ENCODE measurements at places on chromosomes 5 and 9.

- no peak for DNase-seq
Measured at GRCh38 chr9:134030821-134031470, 5.7 kb downstream of the BRD3OS start.

DNA sequence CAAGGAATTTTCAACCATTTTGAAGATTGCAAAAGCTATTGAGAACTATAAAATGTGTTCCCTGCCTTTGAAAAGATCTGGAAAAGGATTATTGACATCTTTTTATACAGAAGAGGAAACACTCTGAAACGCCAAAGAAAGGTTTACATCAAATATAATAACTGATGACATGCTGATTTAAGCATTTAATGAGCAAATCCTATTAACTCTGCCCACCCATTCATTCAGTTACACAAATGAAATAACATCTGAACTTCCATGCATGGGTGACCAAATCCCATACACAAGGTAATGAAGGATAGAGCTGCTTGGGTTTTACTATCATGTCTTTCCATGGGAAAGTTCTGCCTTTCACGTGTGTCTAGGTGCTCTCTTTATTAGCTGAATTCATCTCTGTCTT lies 589.4 kb upstream of the WWC1 start:
- no peak for DNase-seq

GRCh38 chr5:133332439-133333024 lies 279.8 kb downstream of the FSTL4 start:
- DNase-seq: no peak

DNA sequence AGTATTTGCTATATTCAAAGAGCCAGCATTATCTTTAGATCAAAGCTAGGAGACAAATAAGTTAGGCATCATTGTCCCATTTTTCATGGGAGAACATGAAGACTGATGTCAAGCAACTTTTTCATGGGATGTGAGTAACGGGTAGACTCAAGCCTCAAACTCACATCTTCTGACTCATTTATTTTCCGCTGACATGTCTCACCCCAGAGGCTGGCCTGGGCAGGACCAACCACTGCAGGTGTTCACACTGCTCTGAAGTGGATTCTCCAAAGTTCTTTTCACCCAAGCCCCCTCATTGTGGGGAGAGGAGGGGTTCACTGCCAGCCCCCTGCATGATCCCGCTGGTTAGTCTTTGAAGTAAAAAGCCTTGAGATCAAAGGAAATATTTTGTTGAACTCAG lies 34.9 kb upstream of the BASP1 start:
- no peak for DNase-seq

DNA sequence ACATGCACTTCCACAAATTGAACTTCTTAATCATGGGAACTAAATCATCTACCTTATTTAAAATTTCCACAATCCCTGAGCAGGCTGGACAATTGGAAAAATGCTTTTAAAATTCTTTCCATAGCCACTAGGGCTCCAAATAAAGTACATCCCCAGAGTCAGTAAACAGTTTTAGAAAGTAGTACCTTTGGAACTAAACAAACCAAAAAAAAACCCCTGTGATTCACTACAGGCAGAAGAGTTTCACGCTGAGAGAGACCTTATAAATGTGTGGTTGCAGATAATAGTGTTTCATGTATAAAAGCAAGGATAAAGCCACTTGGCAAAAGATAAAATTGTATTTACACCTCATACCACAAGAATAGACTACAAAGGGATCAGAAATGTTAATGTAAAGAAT lies 11.8 kb upstream of the HMGCR start:
- DNase-seq: no peak

- no peak for DNase-seq
Measured at GRCh38 chr9:106859957-106860720, 2.8 kb upstream of the ZNF462 start.

- DNase-seq: no peak
Measured at GRCh38 chr5:176407456-176408251, 8.7 kb downstream of the CLTB start.

DNA sequence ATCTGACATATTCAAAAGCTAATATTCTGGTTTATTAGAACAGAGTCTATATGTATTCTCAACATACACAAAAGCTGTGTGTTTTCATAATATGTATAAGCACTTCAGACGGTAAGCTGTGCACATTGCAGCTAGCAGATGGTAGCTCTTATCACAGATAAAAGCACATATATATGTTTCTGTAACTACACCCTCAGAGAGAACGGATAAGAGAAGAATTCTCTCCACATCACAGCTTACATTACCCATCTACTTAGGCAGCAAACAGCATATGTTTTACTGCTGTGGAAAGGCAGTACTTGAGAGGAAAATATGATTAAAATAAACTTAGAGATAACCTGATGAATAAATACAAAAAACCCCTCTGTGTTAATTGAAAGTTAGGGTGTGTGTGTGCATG lies 450.9 kb upstream of the ZNF608 start:
- no peak for DNase-seq

DNA sequence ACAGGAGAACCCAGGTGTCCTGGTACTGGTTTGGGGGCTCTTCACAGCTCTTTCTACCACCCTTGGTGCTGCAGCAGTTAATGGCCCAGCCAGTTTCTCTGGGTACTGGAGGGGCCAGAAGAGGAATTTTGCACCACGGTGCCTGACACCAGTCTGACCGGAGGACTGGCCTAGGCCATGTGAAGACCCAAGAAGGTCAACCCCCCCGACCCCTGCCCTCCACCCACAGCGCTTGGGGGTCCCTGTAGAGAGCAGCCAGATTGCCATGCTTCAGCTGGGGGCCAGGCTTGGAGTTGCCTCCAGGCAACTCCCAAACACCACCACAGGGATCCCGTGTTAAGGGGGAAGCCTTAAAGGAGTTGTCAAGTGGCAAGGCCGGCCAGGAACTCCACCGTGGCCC lies 6.2 kb downstream of the ARSI start:
- DNase-seq: no peak

DNA sequence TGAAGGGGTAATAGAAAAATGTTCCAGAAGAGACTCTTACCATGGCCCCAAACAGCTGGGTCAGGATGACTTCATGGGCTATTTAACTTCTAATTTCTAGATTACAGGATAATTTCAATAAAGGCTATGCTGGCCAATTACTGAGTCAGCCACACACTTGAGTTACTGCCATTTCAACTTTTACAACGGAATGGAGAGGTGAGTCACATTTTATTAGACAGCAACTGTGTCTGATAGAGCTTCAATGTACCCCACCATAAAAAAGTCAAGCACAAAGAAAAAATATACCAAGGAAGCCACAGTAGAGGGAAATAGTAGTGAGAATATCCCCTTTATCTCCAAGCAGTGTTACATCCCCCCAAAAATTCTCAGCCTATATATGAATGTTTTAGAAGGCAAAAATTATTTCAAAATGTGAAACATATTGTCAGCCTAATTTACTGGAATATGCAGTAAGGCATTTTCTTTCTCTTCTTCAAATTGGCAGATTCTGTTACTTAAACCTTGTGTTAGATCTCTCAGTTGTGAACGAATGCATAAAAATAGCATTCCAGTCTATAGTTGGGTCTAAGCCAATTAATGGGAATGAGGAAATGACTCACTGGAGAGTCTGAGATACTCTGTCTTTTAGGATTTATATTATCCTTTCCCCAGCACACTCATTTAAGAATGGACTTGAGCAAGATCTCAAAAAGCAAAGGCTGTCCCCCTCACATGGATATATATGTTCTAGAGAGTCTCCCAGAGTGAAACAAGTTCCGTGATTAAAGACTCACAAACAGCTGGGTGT lies 47.1 kb upstream of the RAI14 start:
- no peak for DNase-seq

DNA sequence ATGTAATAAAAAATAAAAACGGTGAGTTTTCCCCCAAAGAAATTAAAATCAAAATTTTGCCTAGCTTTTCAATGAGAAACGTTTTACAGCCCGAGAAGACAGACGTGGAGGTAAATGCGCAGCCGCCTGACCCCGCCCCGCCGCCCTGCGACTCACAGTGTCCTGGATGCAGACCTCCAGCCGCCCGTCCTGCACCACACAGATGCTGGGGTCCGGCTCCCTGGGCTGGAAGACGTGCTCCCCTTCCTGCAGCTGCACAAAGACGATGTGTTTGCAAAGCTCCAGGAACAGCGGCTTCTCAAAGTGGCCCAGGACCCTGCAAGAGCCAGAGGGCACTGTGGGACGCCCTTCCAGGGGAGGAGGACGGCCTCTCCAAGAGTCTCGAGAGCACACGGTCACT lies 7.7 kb downstream of the PNPLA7 start:
- no peak for DNase-seq

- no peak for DNase-seq
Measured at GRCh38 chr5:134642931-134643530, 5.6 kb upstream of the SEC24A start.

GRCh38 chr5:14397717-14398116 lies 183.9 kb upstream of the OTULINL start:
- no peak for DNase-seq

DNA sequence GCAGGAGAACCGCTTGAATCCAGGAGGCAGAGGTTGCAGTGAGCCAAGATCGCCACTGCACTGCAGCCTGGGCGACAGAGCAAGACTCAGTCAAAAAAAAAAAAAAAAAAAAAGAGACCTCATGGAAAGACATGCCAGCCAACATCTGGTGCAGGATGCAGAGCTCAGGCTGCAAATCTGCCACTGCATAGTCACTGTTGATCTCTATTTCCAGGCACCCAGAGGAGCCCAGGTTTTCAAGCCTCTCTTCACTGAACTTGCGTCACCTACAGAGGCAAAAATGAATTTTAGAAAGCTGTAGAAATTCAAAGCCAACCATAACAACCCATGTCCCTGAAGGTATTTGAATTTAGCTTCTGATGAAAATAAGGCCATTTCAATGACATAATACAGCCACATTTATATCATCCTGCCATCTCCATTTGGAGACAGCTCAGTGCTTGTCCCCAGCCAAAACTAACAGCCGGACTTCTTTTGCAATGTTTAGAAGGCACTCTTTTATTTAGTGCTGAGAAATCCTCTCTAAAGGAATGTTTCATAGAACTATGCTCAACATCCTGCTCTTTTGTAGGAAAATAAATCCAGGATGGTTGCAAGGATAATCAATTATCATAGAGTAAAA lies 113.3 kb downstream of the SNX18 start:
- DNase-seq: no peak

Measured in activated T-cell treated with anti-CD3 and anti-CD28 coated beads for 48 hours (primary cell).